Cerebellar nuclear complex (tissue), 1 donor: ENCODE measurements at places on chromosomes 13 and 19.

DNA sequence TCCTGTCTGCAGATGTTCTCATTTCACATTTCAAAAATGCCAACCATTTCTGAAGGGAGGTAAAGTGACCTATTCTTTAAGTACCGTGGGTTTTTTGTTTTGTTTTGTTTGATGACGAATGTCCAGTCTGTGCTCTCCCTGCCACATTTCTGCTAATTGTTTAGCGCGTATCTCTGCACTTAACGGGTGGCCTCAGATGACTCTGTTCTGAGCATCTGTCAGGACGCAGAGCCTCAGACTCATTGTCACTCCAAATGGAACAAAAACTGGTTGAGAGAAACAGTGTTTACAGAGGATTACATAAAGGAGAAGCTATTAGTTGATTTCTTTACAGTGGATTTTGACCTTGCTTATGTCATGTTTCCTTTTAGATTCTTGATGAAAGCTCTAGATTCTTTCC is 23.7 kb downstream of the TPP2 start:
- DNase-seq, result no peak

- DNase-seq, result no peak
Observed at GRCh38 chr19:3433805-3434540, 46.4 kb downstream of the SMIM24 start.

- DNase-seq, result no peak
Observed at GRCh38 chr13:112804374-112804773, 114.5 kb downstream of the ATP11A start.

DNA sequence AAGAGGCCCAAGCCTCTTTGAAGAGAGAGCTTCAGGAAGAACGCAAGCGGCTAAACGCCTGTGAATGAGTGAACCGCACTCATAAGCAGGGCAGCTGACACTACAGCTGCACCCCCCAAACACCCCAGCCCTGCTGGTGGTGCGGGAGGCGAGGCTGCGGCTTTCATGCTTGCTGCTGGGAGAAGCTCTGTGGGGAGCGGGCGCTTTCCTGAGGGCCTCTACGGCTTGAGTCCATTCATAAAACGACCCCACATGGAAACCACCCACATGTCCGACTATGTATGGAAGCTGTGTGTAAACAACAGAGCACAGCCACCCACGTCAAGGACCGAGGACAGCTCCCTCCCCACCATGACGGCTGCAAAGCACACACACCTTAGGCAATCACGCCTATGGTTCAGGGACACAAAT is 5.5 kb downstream of the AP3D1 start:
- no peak for DNase-seq
